ENCODE measurements at places on chromosomes 16 and 17.

GRCh38 chr17:21302711-21303425 lies 18.4 kb downstream of the MAP2K3 start:
- DNase-seq: no peak

- DNase-seq: no peak
Measured at GRCh38 chr16:55437625-55438024, 41.4 kb upstream of the MMP2 start.

DNA sequence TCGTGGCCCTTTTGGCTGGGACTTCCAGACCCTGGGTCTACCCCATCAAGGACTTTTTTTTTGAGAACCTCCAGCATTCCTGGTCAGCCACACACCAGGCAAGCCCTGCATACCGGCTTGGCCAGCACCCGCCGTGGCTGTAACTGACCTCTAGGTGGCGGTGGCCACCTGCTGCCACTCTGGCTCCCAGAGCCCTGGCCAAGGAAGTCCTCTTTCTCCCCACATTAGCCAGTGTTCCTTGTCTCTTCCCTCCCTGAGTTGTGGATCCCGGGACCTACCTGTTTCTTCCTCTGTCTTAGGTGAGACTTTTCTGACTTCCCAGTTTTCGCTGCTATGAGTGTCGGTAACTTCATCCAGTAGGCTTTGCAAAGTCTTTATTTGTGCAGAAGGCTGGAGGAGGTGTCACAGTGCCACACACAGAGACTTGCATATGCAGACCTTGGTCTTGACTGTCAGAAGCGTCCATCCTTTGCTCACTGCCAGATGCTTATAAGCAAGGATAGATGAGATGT lies 348.3 kb downstream of the CPPED1 start:
- DNase-seq: no peak

DNA sequence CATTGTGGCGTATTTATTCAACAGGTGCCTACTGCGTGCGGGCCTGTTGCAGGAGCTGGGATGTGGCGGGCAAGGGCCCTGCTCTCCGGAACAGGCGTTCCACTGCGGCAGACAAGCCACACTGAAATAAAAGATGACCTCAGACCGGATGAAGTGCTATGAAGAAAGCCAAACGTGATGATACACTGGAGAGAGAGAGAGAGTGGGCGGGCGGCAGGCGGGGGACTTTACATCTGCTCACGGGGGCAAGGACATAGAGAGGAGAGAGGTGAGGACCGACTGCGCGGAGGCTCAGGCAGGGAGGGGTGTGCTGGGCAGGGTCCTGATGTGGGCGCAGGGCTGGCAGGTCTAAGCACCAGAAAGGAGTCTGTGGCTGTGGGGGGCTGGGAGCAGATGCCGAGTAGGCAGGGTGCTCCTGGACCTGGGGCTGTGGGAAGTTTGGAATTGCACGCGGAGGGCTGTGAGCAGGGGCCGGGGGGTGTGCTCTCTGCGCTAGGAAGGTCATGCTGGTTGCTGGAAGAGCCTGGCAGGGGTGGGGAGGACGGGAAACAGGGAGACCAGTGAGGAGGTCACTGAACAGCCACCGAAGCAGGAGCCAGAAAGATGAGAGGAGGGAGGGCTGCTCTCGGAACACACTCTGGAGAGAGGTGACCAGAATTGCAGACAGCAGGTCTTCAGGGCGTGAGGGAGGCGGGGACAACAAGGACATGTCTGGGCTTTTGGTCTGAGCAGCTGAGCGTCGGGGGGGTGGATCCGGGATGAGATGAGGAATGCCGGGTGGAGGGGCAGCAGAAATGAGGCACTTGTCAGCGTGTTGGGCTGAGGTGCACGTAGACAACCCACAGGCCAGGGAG lies 9.9 kb downstream of the MXRA7 start:
- DNase-seq: no peak

DNA sequence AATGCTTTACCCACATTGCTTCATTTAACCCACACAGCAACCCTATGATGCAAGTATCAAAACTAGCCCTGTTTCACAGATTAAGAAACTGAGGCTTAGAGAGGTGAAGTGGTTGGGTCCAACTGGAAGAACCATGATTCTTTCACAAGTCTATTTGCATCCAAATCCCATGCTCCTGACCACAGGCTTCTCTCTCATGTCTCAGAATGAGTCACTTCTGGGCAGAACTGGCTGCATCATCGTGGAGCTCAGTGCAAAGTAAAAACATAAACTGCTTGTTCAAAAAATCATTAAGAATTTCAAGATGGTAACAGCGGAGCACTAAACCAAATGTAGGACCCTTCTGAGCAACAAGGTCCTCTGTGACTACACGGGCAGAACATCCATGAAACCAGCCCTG lies 20.2 kb upstream of the CES1 start:
- no peak for DNase-seq

- DNase-seq: no peak
Measured at GRCh38 chr16:53611179-53611696, 92.4 kb downstream of the RPGRIP1L start.

GRCh38 chr17:74274709-74275340 lies 791 bp downstream of the DNAI2 start:
- no peak for DNase-seq

- DNase-seq: no peak
Measured at GRCh38 chr16:15972046-15972868, 22.8 kb downstream of the ABCC1 start.

DNA sequence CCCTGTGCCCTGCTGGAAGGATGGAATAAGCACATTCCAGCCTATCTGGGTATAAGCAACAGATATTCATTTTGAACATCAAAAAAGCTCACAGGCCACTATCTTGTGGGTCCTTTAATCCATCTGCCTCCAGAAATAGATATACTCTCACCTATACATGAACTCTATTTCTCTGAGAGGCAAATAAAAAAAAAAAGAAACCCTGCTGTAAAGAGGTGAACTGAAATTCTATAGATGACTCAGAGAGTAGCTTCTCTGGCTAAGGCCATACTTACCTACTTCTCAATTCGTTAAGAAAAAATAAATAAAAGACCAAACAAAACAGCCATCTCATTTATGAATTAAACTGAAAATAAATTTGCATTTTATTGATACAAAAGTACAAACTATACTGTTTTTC lies 86.3 kb downstream of the DYNLRB2 start:
- DNase-seq: no peak

GRCh38 chr17:29474297-29474696 lies 84.1 kb downstream of the TAOK1 start:
- DNase-seq: no peak

DNA sequence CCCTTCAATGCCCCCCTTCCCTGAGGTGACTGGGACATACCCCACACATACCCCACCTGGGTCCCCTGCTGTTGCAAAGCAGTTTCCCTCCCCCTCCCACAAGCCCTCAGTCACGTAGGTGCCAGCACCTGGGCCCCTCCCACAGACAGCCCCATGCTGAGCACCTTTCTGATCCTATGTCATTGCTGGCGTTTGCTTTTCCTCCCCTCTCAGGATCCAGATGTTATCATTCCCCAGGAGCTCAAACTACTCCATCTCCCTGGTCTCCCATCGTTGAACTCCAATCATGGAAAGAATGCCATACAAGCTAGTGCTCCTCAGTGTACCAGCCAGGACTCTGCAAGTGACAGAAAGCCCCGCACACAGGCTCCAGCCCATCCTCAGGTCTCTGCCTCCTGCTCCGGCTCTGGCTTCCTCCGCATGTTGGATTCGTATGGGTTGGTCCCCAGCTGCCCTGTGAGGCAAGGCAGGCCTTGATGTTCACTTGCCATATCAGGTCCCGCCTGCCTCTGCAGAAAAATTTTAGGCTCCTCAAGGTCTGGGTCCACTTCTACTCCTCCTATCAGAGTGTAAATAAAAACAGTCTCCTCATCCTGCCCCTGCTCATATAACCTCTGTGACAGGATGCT lies 31.4 kb upstream of the MED9 start:
- DNase-seq: no peak

DNA sequence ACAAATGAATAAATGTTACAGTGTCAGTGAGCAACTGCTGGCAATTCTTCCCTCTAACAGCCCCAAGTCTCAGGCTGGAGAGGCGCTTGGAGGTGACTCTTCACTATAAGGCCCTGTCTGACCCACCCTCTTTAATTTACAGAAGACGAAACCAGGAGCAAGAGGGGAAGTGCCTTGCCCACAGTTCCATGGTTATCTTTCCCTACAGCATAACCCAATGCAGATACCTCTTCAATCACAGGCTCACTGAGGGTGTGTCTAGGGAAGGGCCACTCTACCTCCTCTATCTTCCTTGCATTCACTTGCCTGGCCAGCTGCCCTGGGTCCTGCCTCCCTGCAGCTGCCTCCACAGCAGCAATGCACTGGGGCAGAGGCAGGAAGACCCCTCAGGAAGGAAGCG lies 9.6 kb upstream of the N4BP1 start:
- no peak for DNase-seq

DNA sequence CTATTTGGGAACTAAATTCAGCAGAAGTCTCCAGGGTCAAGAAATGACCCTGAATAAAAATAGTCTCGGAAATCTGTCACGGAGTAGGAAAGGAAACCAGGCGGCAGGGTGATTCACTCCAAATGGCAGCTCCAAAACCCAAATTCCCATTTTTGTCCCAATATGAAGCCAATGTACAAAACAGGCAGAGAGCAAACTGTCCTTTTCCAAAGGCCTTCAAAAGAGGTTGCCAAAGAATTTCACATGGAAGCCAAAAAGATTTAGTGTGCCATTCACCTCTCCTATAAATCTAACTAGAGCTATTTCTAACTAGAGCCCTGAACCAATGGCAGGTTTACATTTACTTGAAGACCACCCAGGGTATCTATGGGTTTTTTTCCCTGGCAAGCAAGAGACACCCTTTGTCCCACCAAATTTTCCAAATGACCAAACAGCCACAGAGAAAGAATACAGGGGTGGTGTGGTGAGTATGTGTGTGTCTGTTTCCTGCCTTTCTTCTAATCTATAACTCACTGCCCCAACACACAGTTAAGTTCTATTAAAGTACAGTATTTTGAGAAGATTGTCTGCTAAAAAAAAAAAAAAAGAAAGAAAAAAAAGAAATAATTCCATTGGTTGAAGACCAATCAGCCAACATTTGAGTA lies 6.8 kb downstream of the MYO1D start:
- no peak for DNase-seq

DNA sequence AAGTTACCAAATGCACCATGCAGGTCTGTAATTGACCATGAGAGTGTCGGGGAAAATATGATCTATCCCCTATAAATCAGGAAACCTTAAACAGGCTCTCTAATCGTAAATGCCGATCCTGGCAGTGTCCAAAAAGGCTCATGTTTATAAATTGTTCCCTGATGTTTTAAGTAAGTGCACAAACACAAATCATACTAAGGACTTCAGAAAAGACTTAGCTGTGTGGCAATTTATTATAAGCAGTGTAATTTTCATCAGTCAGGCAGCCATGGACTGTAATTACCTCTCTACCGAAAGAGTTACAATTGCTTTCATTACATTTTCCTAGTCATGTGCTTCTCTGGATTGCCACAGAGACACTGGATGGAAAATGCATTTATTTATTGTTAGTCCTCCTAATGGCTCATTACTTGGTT lies 73.4 kb upstream of the COX10 start:
- DNase-seq: no peak

GRCh38 chr17:54867634-54868033 lies 33.0 kb upstream of the TOM1L1 start:
- DNase-seq: no peak

DNA sequence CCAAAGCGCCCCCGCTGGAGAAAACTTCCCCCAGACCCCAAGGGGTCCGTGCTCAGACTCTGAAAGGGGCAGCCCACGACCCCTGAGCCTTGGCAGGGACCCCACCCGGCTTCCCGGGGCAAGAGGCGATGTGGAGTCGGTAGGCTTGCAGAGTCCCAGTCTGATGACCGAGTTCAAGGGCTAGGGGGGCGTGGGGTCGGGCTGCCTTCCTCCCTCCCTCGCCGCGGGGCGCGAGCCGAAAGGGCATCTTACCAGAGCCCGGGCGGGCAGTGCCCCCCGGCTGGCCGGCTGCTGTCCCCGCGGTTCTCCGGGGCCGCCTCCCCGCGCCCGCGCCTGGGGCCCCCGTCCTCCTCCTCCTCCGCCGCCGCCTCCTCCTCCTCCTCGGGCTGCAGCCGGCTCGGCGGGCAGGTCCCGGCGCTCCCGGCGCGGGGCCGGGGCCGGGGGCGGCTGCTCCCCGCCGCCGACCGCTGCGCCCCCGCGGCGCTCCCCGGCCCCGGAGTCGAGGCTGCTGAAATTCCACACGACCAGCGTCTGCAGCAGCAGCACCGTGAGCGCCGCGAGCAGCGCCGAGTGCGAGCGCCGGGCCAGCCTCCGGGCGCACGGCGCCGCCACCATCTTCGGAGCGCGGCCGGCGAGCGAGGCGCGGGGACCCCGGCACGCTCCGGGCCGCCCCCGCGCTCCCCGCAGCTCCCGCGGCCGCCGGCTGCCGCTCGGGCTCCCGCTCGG lies 415 bp downstream of the XYLT1 start:
- no peak for DNase-seq

- no peak for DNase-seq
Measured at GRCh38 chr17:50913120-50913519, 47.0 kb upstream of the TOB1 start.

DNA sequence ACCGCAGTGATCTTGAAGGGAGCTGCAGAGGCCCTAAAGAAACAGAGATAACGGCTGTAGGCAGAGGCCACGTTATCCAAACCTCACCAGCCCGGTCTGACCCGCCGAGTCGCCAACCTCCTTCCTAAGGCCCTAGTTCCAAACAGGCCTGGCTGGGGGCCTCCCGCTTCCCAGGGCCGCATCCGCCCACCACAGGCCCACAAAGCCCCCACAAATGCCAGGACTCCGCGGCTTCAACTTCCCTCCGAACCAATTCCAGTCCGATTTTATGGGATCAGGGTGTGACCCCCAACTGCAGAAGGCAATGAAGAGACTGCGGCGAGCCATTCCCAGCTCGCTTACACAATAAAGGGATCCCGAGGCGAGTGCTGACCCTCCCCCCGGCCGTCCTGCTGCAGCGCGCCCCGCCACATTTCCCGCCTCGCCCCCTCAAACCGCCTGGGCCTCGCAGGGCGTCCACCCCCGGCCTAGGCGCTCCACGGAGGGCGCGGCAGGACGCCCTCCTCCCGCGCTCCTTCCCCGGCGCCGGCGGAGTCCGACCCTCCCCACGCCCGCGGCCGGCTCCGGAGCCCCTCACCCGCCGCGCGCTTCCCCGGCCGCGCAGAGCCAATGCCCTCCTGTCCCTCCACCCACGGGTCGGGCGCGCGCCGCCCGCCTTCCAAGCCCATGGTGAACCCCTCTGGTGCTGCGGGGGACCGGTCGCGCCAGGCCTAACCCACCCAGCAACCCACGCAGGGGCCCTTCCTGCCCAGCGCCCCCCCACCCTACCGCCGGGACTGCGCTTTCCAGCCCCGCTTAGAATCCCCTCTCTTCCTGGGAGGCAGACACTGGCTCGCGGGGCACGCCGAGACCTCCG lies 926 bp downstream of the MYH10 start:
- DNase-seq: no peak

DNA sequence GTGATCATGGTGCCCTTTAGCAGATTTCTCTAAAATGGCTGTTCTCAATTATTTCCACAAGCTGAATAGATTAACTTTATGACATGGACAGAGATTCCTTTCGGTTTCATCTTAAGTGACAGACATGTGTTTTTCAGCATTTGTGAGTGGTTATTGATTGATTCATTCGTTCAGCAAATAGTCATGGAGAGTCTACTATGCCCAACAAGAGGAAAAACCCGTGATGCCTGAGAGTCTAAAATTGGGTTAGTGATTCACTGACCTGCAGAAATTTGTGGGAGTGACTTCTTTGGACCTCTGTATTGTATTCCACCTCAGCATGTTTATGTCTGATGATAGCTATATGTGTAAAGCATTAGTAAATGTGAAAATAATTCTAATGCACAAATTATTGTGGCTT lies 28.0 kb upstream of the DUSP14 start:
- no peak for DNase-seq

GRCh38 chr16:3012828-3013420 lies at the start of gene CLDN9:
CLDN9 (plus strand) TSS chr16:3012923; CDS start chr16:3013363, 440 bp downstream.
- no peak for DNase-seq

- no peak for DNase-seq
Measured at GRCh38 chr16:48617711-48618148, 7.8 kb upstream of the N4BP1 start.

Data from activated CD4-positive, CD25-positive, alpha-beta regulatory T cell treated with anti-CD3 and anti-CD28 coated beads, Interleukin-2, amount 50 U/mL, for 16 hours (primary cell).